ENCODE measurements at places on chromosomes 13 and 19. TPM values are rescaled to one million over a fixed set of nuclear protein-coding genes. Genes with fewer than 3 reads are reported as not detected.

- DNase-seq = no peak
Measured at GRCh38 chr19:14544047-14544446, 14.7 kb downstream of the TECR start.

- DNase-seq = no peak
Measured at GRCh38 chr13:110316196-110316595, 9.1 kb downstream of the COL4A2 start.

The DMRTC2 gene
- not detected for total RNA-seq

The ERFL gene
- not detected for total RNA-seq

The CLEC17A gene
- not detected for total RNA-seq

The DACT3 gene
- 3.9 TPM for total RNA-seq

GRCh38 chr19:19575411-19575810 is 37.3 kb downstream of the CILP2 start:
- no peak for DNase-seq

- DNase-seq = peak; percentile 70
Measured at GRCh38 chr19:17255150-17255621, 9.4 kb downstream of the USHBP1 start.

GRCh38 chr19:12543855-12544254 is 7.4 kb downstream of the ZNF564 start:
- no peak for DNase-seq

GRCh38 chr13:26688286-26688685 is 72.3 kb downstream of the GPR12 start:
- DNase-seq = no peak

DNA sequence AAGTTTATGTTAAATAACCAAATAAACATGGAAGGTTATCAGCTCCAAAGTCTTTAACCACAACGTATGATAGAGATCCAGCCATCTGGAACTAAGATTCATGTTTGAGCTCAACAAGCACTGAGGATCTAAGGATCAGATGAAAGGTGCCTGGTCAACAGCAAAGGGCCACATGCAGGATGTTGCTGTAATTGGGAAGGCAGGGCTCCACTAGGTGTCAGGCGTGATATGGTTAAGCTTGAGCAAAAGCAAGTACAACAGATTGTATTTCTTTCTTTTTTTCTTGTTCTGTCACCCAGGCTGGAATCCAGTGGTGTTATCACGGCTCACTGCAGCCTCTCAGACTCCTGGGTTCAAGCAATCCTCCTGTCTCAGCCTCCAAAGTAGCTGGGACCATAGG is 12.0 kb downstream of the EBPL start:
- DNase-seq = peak; percentile 15

DNA sequence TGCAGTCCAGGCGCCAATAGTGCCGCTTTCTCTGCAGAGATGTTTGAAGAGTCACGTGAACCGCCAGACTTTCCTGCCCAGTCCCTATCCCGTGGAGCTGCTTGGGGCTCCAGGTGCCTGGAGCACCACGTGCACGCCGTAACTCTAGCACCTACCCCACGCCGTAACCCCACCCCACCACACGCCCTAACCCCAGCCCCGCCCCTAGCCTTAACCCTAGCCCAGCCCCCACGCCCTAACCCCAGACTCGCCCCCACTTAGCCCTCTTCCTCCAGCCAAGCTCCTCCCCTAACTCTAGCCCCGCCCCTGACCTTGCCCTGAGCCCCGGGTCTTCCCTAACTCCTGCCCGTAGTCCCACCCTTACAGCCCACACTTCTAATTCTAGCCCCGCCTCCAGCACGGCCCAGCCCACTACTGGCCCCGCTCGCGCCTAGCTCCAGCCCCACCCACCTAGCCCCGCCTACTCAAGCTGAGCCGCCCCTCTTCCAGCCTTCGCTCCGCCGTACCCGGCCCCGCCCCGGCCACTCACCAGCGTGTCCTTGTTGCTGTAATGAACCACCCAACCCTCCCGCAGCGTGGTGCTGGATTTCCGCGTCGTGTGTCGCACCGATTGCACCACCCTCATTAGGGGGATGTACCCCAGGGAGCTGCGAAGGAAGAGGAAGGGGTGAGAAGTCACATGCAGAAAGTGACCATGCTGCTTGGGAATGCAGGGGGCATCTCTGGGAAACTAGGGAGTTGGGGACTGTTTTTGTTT is 19.5 kb downstream of the PRKD2 start:
- DNase-seq = no peak

- peak; percentile 19 for DNase-seq
Measured at GRCh38 chr19:18093439-18094161, 4.0 kb upstream of the MAST3 start.
